ENCODE measurements at places on chromosomes 2 and 18.

DNA sequence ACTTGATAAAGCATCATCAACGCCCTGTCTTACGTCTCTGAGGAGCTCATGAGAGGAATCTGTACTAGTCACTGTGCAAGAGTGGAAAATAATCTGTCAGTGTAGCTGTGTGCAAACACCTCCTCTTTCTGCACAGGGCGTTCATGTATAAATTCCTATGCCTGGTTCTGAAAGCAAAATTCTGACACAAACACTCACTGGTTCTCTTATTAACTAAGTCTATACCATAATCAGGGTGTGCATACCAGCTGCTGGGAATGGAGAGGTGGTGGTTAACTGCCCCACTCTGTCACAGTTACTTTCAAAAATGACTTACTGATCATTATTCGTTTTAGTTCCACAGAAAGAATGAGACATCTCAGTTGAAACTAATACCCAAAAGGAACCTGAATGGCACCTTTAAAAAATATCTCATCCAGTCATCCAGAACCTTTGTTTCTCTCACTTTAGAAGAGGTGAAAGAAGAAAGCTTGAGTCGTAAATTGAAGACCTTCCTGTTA lies 35.7 kb downstream of the STK39 start:
- DNase-seq, result no peak

DNA sequence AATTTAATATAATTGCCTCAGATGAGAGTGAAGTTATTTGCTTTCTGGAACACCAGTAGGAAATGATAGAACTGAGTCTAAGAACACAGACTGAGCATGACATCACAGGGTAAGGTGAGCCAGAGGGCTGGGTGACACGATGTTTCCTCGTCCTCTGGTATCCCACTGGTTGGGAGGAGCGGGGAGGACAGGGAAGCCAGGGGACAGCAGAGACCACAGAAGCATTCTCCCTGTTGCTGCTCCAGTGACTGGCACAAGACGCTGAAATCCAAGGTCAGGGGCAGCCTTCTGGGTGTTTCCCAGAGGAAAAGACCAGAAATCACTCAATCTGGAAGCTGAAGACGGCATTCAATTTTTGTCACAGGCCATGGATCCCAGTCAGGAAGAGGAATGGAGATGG lies 363.4 kb upstream of the SOX11 start:
- no peak for DNase-seq

GRCh38 chr18:20971886-20972267 lies 139.7 kb downstream of the ROCK1 start:
- no peak for DNase-seq

- DNase-seq, result no peak
These were observed 12.1 kb downstream of the LRRTM1 start for GRCh38 chr2:80292474-80292873.

DNA sequence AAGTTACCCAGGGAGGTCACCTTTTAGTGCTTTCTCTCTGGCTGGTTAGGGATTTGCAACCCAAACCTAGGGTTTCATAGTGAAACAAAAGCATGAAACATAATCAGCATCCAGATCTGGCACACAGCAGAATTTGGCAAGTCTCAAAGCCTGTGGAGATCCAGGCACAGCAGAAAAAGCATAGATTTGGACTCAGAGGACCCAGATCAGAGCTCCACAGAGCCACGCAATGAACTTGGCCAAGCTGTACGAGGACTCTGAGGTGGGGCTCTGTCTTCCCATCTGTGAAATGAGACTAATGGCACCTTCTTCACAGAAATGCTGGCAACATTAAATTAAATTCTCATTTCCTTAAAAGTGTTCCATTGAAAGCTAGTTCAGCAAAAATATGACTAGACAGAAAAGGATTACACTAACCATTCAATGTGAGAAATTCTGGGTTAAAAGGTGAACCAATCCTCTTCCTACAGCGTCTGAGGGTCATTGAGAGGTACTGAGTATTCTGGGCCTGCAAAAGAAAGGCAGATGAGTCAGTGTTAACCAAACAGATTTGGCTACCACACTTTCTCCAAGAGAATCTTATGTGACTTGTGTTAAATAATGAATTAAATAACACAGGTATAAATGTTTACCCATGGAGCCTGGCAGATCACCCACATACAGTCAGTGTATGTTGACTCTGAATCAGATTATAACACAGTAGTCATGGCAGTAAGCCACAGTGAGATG lies 266.3 kb downstream of the MREG start:
- DNase-seq, result no peak

DNA sequence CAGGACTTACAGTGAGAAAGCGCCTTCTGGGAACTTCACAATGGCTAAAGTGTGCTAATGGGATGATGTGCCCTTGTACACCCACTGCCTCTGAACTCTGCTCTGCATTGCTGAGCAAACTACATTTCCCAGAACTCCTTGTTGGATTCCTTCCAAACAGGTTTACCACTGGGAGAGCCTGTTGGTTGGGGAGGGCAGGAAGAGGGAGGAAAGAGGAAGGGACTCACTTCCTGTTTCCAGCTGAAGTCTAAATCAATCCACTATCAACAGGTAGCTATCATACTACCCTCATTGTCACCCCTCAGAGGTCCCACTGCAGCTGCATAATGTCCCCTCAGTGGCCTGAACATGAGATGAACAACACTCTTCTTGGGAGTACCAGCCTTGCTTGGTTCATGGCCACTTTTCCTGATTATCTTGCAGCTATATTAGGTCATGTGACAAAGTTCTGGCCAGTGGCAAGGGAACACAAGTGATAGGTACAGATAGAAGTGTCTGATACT lies 109.7 kb downstream of the MSH2 start:
- no peak for DNase-seq

DNA sequence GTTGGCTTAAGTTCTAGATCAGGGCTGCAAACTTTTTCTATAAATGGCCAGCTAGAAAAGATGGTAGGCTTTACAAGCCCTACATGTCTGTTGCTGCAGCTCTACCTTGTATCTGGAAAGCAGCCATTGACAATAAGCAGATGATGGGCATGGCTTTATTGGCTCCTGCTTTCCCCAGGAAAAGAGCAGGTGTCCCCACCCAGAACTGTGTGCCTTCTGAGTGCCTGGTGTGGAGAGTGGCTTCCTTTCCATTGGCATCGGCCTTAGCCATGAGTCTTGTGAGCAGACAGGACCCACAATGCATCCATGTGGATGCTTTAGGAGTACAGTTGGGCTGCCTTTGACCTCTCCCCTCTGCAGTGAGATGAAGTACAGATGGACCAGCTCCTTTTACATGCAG lies 120.2 kb downstream of the CD8B2 start:
- DNase-seq, result no peak

All from anterior cingulate cortex (tissue), 58 donors.